ENCODE measurements at places on chromosomes 2 and 18.

- DNase-seq, result no peak
Measured at GRCh38 chr2:133609664-133610063, 41.4 kb upstream of the NCKAP5 start.

- DNase-seq, result no peak
Measured at GRCh38 chr2:232097758-232098157, 136.2 kb downstream of the DIS3L2 start.

- no peak for DNase-seq
Measured at GRCh38 chr2:234858790-234859329, 93.0 kb upstream of the SH3BP4 start.

DNA sequence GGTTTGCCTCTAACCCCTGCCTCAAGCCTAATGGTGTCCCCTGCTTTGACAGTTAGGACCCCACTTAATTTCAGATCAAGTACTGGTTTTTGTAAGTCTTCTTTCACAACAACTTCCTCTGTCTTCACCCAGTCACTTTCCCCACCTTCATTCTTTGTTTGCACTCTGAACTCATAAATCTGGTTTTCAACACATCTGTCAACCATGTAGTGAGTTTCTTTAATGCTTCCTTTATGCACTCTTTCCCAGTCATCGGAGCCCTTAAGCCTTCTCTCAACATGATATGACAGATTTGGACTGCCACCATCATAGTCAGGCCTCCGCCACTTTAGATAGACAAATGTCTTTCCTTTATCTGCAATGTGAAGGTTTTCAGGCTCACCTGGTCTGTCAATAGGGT is 109.1 kb downstream of the PLEKHA3 start:
- no peak for DNase-seq

DNA sequence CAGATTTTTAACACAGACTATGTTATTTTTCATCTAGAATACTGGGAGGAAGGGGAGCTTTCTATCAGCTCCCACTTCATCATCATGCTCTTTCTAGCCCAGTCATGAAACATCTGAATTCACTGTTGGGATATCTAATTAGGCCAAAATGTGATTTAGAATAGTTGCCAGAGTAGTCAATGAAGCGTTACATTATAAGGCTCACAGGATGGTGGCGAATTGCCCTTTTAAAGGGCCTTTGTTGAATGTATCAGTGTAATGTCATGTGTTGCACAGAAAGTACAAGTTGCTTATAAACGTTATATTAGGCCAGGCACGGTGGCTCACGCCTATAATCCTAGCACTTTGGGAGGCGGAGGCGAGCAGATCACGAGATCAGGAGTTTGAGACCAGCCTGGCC is 45.6 kb downstream of the PDE1A start:
- no peak for DNase-seq

DNA sequence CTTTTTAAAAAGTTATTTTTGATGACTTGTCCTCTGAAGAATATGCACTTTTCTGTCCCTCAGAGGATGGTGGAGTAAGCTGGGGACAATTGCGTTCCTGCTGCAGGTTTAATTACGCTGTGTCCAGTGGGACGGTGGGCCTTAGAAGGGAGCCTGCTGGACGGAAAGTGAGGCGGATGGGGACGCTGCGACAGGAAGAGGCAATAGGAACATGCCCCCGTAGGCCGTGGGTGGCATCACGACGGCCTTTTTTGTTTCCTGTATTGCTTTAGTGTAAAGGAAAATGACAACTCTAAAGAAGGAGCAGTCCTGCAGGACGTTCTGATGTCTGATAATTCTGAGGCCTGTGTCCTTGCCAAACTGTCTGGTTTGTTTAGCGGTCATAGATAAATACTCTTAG is 121.6 kb downstream of the NFATC1 start:
- DNase-seq, result no peak

- DNase-seq, result no peak
Measured at GRCh38 chr2:199811346-199811745, 39.6 kb downstream of the FTCDNL1 start.

GRCh38 chr2:200405599-200406298 is 99.3 kb downstream of the SPATS2L start:
- no peak for DNase-seq

- no peak for DNase-seq
Measured at GRCh38 chr2:223532161-223532560, 70.0 kb downstream of the SCG2 start.

GRCh38 chr2:19048593-19049266 is 309.7 kb downstream of the OSR1 start:
- DNase-seq, result no peak

GRCh38 chr2:29450596-29451222 is 335.5 kb downstream of the CLIP4 start:
- no peak for DNase-seq

GRCh38 chr2:12434630-12435098 is 282.1 kb upstream of the TRIB2 start:
- DNase-seq, result no peak

DNA sequence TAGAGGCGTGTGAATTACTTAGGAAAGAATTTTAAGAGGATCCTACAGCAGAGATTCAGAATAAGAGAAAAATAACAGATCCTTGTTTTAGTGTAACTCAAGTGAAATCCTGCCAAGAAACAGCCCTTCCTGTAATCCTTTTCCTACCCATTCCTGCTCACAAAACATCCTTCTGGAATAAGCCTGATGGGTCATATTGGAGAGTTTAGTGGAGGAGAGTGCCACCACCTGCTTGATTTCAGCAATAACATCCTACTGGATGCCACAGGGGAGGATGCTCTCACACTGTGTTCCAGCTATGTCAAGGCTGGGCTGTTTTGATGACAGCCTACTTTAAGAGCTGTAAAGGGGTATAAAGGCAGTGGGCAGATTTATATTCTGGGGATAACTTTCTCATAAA is 54.8 kb upstream of the CCDC178 start:
- no peak for DNase-seq

GRCh38 chr2:48915227-48915626 is 159.7 kb upstream of the LHCGR start:
- DNase-seq, result no peak

DNA sequence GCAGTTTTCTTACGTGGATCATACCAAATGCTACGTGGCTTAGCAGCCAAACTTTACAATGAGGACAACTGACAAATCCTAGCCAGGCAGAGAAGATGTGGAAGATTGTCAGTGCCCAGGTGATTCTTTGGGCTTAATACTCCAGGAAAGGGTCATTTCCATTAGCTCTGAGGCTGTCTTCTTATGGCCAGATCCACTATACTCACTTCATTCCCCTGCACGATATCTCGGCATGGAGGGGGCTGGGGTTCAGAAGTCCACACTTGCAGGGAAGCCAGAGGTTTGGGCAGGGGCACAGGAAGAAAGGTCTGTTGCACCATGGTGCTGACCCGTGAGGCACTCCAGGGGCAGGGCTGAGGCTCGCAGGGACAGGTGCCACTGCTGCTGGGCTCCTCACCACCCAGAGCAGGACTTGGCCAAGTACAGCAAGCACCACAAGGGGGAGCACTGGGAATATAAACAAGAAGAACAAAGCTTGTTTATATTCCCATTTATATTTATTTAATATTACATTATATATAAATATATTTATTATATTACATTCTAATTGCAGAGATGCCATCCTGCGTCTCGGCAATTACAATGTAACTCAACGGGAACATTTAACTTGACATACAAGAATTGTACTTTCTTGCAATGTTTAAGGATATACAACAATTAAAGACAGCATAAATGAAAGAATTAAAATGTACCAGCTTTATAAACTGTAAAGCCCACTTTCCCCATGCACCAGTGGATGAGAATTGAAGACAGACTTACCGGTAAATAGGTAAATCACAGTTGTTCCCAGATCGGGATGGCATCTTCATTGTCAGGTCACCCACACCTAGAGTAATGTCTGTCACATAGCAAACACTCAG is 27.2 kb downstream of the CLUL1 start:
- DNase-seq, result no peak

Data from type B pancreatic cell (in vitro differentiated cells).